Right atrium auricular region (tissue), 2 donors: ENCODE measurements at places on chromosomes 12 and 14. TPM values are rescaled to one million over a fixed set of nuclear protein-coding genes. Genes with fewer than 3 reads are reported as not detected.

Gene P2RX2
- total RNA-seq, result not detected

DNA sequence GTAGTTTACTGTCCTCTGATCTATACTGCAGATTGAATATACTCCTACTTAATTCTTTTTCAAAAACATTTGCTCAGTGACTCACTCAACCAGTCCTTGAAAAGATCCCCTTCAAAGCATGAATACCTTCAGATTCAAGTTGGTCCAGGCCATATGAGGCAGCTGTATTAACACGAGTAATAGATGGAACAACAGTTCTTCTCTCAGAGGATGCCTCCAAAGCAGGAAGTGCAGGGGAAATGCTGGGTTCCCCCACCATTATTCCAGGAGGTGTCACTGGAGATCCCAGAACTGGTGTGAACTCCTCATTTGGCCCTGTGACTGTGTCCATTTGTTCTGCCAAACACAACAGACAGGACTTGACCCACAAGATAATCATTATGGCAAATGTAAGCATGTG lies 20.6 kb downstream of the ARMH4 start:
- DNase-seq, result no peak

DNA sequence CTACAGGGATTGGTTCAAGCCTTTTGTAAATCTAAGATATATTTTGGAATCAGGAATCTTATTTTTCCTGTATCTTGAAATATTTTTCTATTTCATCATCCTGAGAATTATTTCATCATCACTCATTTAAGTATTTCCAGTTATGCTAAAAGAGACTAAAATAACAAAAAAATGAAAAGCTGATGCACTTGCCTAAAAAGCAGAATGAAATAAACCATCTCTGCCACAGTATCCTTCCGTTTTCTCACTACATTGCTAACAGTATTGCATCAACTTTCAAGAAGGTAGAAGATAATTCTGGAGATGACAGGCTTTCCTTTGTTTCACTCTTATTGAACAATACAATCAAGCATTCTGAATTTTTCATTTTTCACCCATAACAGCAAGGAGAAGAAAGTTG lies 31.1 kb upstream of the EIF5 start:
- no peak for DNase-seq

DNA sequence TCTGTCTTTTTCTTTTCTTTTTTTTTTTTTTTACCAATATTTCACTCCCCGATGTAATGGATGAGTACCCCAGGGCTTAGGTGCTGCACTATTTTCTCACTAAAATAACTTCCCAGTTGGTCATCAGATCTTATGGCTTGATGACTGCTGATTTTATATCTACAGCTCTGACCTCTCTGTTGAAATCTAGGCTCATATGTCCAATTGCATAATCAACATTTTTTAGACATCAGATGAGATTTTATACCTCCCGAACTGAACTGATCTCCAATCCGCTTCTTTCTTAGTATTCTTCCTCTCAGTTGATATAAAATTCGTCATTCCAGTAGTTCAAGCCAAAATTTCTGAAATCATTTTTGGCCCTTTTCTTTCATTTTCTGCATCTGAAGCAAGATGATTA lies 1236.5 kb downstream of the SLC16A7 start:
- no peak for DNase-seq

Gene JAG2
- 17.3 TPM for total RNA-seq

DNA sequence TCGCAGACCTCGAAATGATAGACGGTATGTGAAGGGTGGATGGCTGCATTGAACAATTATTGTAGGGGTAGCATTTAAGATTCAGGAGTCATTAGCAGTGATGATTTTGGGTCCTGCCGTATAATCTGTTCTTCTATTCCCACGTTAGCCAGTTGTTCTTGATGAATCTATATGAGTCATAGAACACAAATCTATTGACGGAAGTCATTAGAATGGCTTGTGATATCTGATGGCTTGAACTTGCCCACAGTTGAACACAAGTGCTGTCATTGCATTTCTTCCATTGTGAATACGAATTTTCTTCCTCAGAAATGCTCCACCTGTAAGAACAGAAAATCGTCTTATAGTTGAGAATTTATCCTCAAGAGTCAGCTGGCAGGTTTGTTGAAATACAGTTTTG lies 1.9 kb downstream of the SRSF5 start:
- DNase-seq, result no peak

DNA sequence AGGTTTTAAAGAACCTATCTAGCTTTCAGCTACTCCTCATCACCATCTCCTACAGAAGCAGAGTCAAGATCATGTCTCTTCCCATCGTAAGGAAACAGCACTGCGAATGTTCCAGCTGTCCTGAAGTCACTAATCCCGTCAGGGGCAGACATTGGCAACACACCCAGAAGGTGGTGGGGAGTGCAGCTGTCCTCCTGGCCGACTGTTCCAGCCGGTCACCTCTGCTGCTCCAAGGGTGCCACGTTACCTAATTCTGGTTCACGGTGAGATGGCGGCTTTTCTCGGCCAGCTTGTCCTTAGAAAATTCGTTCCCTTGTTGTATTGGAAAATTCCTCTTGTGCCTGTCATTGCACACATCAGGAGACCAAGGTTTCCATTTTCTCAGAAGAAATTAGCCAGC lies 196.2 kb downstream of the ZFP36L1 start:
- DNase-seq, result no peak

DNA sequence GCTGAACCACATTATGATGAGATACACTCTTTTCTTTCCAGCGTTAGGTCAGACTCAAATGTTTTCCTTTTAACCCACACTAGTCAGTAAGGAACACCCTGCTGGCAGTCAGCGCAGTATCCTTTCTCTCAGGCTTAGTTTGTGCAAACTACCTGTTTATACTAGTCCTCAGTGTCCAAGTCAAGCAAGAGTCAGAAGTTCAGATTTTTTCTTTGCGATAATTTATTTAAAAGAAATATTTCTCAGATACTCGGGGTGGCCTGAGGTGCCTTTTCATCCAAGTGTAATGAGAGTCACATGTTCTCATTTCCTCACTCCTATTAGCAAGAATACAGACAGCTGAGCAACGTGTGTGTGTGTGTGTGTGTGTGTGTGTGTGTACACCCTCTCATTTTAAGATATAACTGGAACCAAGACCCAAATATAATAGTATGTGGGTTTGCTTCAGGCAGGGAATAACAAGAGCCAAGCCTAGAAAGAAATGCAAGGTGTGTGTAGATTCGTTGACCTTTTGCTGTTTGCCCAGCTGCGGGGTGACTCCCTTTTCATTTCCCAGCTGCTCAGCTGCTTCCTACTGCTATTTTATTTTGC lies 182.7 kb downstream of the KICS2 start:
- no peak for DNase-seq

DNA sequence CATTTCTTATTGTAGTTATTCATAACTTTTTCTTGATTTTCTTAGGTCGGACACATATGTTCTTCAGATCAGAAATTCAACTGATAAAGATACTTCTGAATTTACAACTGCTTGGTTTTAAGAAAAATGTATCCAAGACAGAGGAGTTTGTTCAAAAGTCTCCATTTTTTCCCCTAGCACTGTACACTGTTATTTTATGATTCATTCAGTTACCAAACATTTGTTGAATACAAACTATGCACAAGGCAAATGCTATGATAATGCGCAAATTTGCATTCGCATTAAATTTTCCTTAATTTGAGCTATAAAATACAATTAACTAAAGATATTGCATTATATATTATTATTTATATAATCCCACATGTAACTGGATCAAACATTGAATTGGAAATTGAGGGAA lies 10.1 kb upstream of the PLEKHA5 start:
- no peak for DNase-seq

DNA sequence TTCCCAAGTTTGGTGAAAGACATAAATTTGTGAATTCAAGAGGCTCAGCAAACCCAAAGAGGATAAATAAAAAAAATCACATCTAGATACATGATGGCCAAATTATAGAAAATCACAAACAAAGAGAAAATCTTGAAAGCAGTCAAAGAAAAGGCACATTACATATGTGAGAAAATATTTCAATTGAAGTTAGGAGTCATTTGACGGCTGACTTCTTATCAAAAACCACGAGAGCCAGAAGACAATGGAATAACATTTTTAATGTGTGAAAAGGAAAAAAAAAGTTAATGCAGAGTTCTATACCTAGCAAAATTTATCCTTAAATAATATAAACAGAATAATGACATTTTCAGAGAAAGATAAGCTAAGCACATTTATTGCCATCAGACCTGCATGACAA lies 307.0 kb downstream of the C12orf75 start:
- DNase-seq, result no peak

- no peak for DNase-seq
Observed at GRCh38 chr12:45669792-45670191, 59.7 kb upstream of the ARID2 start.

GRCh38 chr14:101454229-101454628 lies 107.1 kb upstream of the DIO3 start:
- DNase-seq, result no peak

Gene KITLG
- total RNA-seq, result 9.6 TPM

Gene NTS
- total RNA-seq, result 0.52 TPM

Gene KLRF1
- not detected for total RNA-seq

Gene OTX2
- not detected for total RNA-seq

GRCh38 chr14:65805113-65805473 lies 392.6 kb downstream of the FUT8 start:
- DNase-seq, result no peak
